ENCODE measurements at places on chromosomes 2 and 18. TPM values are rescaled to one million over a fixed set of nuclear protein-coding genes. Genes with fewer than 3 reads are reported as not detected.

LRRTM4 gene
- not detected for total RNA-seq

COL5A2 gene
- total RNA-seq = 41.6 TPM

ACVR1C gene
- 0.05 TPM for total RNA-seq

FANCL gene
- total RNA-seq = 26.9 TPM

RSAD2 gene
- total RNA-seq = 0.13 TPM

SLC14A1 gene
- not detected for total RNA-seq

MROH2A gene
- total RNA-seq = 0.12 TPM

AMER3 gene
- not detected for total RNA-seq

COBLL1 gene
- 4.5 TPM for total RNA-seq

SEPTIN2 gene
- total RNA-seq = 280 TPM

KCNE4 gene
- total RNA-seq = 0.69 TPM

RNU2-63P gene
- not detected for total RNA-seq

SLC4A3 gene
- total RNA-seq = 2.0 TPM
